ENCODE measurements at places on chromosomes 1 and 21.
A peak's percentile ranks its signal among the peaks of the same experiment; 100 is the strongest.

DNA sequence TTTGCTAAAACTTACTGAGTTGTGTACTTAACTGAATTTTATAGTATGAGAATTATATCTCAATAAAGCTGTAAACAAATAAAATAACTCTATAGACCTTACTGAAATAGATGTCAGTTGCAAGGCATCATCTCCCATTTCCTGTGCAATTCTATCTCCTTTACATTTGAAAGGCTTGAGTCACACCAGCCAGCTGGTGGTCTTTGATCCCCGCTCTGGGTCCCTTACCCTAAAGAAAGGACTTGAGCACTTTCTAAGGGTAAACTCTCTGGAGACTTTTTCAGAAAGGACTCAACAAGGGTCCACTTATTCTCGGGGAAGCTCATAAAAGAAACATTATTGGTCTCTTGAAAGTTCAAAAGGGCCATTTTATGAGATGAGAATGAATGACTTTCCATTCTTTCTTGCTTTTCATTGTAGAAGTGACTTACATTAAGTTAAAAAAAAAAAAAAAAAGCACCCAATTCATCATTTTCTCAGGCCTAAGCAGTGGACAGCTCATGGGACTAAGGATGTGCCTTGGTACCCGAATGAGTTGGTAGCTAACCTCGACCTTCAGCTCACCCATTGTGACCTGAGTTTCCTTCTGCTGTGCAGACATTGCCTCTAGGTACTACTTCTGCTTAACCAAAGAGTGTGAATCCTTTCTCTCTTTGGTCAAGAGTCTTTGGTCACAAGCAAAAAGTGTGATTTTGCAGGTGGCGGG, 147.0 kb upstream of the COA6 start:
- DNase-seq: no peak

DNA sequence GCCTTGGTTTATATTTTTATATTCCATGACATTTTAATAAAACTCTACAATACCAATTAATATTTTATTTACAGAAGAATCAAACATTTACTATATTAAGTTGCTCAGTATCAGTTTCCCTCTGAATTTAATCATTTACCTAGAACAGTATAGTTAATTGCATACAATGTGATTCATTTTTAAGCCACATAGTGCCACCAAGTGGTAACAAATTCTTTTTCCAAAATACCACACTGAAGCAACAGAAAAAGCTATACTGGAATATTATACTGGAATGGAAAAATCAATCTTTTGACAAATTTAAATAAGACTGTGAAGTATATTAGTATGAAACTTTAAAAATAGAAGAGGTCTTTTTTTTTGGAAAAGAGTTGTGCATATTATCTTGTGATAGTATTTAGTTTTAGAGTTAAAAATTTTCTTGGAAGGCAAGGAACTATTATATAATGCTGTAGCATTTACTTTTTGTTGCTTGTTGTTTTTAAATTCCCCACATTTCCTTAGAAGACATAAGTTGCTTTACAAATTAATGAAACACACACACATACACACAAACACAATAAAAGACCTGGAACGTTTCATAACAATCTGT, 57.3 kb downstream of the ZNF644 start:
- no peak for DNase-seq

DNA sequence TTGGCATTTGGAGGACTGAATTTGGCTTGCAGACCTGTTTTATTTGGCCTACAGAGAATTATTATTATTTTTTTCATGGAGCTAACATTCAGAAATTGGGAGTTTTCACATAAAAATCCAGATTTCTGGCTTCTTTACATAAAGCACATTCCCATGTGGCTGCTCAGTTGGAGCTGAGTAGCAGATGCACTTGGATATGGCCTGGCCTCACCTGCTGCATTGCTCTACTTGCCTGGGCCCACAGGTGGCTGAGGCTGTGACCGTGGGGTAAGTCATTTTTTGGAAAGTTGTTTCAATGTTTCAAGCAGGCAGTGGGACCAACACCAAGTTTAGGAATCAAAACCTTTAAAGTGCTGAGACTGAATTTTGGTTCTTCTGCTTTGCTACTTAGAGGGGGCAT, 56.7 kb downstream of the GADD45A start:
- DNase-seq: no peak

DNA sequence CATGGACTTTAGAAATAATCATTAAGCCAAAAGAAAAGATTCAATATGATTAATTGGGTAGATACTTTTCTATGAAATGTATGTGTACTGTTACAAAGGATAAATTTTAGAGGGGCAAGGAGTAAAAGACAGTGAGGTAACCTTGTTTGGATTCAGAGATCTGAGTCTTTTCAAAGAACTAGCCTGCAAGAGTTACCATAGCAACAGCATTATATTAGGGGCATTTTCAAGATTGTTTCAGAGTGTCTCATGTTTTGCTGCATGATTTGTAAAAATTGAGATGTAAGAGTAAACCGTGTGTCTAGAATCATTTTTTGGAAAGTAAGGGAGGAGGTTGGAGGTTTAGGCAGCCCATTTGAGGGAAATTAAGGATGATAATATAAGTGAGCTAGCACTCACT, 70.6 kb upstream of the KIAA1614 start:
- peak; percentile 60 for DNase-seq

GRCh38 chr1:10082785-10083479, 50.2 kb downstream of the UBE4B start:
- DNase-seq: peak; percentile 60

GRCh38 chr1:63974966-63975365, 201.1 kb downstream of the ROR1 start:
- DNase-seq: no peak

DNA sequence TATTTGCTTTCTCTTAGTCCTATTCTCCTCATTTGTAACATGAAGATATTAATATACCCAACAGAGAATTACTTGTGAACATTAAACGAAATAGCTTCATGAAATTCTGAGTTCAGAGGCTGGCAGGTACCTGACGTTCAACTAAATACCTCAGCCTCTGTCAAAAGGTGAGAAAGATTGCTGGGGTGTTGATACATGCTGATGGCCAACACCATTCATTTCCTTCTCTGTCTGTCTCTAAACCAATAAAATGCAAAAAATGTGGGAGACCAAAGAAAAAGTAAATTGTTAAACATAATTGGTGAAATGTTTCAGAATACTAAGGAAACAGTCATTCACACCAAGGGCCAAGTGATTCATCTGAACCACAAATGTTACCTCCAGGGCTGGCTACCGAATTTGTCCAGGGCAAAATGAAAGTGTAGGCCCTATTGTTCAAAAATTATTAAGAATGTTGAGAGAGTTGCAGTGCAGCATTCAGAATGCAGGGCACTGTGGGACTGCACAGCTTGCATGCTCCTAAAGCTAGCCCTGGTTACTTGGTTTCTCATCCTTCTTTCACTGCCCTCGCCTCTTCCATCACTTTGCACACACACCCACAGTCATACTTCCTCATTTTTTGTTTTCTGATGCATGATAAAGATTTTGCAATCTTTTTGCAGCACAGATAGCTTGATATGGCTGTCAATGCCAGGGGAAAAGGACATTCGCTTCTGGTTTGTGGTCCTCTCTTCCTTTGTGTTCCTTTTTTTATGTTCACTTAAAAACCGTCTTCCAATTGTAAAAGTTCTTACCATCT, 414.3 kb upstream of the NR5A2 start:
- DNase-seq: peak; percentile 40

- DNase-seq: no peak
These were observed 86.1 kb downstream of the KCNN3 start for GRCh38 chr1:154783976-154784375.

DNA sequence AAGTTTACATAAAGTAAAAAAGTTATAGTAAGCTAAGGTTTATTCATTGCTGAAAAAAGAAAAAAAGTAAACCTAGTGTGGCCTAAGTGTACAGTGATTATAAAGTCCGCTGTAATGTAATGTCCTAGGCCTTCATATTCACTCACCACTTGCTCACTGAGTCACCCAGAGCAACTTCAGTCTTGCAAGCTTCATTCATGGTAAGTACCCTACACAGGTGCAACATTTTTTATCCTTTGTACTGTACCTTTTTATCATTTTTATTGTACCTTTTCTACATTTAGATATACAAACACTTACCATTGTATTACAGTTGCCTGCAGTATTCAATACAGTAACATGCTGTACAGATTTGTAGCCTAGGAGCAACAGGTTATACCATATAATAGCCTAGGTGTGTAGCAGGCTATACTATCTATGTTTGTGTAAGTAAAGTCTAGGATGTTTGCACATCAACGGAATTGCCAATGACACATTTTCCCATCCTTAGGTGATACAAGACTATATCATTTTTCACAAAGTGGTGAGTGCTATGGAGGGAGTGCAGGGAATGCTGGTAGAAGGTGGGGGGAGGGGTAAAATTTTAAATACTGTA, 58.0 kb upstream of the DMRTA2 start:
- DNase-seq: no peak

DNA sequence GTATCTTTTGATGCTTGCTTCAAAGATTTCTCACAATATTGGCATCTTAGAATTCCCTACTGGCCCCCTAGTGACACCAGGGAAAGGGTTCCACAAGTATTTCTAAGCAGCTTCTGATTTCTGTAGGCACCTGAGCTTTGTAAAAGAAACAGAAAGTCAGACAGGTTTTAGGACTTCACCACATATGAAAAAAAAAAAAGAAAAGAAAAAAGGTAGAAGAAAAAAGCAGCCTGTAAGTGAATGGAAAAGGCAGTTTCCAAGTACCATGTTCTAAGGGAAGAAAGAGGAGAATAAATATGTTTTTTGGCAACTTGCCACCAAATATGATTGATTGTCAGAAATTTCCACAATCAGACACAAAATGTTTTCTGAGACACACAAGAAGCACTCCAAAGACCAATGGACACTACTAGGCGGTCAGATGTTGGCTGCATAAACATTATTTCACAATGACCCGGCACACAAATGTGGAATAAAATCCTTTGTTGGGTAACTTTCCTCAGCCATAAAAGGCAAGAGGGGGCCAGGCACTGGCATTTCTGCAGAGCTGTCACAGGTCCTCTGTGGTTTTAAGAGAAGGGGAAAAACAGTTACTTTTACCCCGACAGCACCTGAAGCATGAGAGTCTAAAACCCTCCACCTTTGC, 12.7 kb upstream of the CPLANE2 start:
- peak; percentile 85 for DNase-seq

- DNase-seq: no peak
These were observed 231.0 kb upstream of the KAZN start for GRCh38 chr1:14367451-14367850.

DNA sequence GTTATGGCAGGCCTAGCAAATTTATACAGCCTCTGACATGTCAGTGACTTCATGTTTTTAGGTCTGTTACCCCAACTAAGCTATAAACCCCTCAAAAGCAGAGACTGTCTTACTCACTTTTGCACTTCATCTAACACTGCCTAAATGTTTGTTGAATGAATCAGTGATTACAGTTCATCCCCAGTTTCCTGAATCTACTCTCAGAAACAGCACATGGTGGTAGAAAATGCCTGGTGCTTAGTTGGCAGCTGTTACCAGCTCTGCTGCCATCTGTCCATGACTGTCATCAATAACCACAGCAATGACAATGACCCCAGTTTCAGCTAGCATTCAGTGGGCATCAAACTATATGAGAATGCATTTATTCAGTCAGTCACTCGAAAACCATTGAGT, 110.5 kb upstream of the SERBP1 start:
- DNase-seq: no peak

DNA sequence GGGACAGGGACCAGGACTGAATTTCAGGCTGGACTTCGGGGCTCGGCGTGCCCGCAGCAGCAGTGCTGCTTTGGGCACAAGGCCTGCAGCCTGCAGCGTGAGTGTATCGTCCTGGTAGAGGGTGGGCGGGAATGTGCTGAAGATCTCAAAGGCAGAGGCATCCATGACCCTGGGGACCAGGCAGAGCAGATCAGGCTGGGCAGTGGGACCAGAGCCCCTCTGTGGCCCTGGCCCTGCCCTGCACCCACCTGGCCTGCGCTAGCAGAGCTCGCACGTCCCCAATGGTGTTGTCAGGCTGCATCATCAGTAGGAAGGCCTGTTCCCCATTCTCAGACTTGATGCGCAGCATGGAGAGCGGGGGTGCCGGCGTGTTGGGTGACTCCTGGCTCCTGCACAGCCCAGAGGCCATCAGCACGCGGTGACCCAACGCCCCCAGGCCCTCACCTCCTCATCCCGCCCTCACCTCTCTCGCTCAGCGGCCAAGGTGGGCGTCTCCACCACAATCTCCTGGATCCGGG, 2.6 kb downstream of the SH3BGRL3 start:
- no peak for DNase-seq

DNA sequence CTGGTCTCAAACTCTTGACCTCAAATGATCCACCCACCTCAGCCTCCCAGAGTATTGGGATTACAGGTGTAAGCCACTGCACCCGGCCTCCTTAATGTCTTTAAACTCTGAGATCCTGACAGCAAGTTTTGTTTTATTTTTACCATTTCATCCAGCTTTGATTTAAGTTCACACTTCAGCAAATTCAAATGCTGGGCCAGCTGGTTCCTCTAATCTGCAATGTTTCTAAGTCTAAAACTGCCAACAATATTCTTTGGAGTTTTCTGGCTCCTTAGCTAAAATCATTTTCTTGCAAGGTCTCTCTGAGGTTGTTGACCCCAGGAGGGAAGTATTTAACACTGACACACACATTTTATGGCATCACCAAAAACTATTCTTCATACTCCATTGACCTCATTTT, 72.0 kb upstream of the COL24A1 start:
- no peak for DNase-seq

DNA sequence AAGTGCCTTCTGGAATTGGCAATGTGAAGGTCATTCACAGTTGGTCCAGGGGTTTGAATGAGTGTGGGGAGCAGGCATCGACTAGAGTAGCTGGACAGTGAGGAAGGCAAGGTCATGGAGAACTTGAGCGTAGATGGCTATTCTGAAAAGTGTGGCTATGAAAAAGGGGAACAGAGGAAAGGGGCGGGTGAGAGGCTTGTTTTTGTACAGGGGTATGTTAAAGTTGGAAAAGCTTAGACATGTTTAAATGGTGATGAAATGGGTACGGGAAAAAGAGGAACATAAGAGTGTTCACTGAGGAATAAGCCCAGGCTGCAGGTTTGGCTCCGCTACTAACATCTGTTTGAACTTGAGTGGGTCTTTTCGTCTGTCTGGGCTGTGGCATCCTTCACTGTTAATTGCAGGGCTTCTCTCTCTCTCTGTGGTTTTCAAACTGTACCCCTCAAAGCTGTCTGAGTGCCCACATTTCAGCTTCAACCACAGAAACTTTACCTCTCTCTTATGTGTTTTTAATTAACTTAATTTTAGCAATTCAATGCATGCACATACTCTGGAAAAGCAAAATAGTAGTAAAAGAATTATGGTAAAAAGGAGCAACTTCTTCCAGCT, 70.8 kb upstream of the COA6 start:
- no peak for DNase-seq

DNA sequence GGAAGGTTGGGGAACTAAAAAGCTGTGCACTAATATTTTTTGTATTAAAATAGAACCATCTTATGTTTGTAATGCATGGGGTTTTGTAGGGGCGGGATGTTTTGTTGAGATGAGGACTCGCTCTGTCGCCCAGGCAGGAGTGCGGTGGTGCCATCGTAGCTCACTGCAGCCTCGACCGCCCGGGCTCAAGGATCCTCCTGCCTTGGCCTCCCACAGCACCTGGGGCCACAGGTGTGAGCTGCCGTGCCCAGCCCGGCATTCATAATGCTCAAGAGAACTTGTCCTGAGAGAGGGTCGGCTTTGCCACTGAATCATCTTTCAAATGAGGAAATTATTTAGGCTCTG, 3.0 kb upstream of the C1orf159 start:
- DNase-seq: no peak

- no peak for DNase-seq
These were observed 790 bp downstream of the DNAJC6 start for GRCh38 chr1:65310078-65310587.
